ENCODE measurements at places on chromosomes 11 and 22. TPM values are rescaled to one million over a fixed set of nuclear protein-coding genes. Genes with fewer than 3 reads are reported as not detected.

GRCh38 chr11:66720223-66720898 is 8.7 kb downstream of the SPTBN2 start:
- no peaks in the 10 kb centered on the region for H3K36me3 ChIP-seq
- DNase-seq = no peak
- no peaks in the 10 kb centered on the region for H3K27me3 ChIP-seq
- H3K4me1 ChIP-seq = no peaks in the 10 kb centered on the region
- no peak overlapping the region for H3K4me3 ChIP-seq

DNA sequence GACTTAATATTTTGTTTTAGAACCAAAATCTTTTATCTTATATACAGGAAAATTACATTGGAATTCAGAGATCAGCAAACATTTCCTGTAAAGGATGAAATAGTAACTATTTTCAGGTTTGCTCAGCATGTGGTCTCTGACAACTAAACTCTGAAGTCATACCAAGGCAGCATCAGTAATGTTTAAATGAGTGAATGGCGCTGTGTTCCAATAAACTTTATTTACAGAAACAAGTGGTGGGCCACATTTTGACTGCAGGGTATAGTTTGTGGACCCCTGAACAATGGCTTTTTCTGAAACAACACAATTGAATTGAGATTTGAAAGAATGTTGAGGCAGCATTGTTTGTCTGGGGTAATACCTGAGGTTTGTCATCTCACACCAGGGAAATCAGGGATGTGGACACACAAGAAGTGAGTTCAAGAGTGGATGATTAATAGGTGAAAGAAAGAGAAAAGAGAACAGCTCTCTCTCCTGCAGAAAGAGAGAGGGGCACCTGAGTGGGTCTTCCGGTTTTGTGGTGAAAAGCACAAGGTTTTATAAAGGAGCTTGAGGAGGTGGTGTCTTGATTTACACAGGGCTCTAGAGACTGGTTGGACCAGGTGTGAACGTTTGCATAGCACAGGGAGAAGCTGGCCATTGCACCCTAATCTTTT is 113.5 kb upstream of the VPREB1 start:
- H3K4me3 ChIP-seq = no peak overlapping the region
- H3K4me1 ChIP-seq = no peaks in the 10 kb centered on the region
- no peaks in the 10 kb centered on the region for H3K36me3 ChIP-seq
- H3K27me3 ChIP-seq = peaks cover 3% of the 10 kb centered on the region
- no peak for DNase-seq

- peaks cover 97% of the 10 kb centered on the region for H3K36me3 ChIP-seq
- no peaks in the 10 kb centered on the region for H3K4me1 ChIP-seq
- no peak for DNase-seq
- no peaks in the 10 kb centered on the region for H3K27me3 ChIP-seq
Measured at GRCh38 chr22:19361501-19362103, 69.9 kb downstream of the HIRA start.

DNA sequence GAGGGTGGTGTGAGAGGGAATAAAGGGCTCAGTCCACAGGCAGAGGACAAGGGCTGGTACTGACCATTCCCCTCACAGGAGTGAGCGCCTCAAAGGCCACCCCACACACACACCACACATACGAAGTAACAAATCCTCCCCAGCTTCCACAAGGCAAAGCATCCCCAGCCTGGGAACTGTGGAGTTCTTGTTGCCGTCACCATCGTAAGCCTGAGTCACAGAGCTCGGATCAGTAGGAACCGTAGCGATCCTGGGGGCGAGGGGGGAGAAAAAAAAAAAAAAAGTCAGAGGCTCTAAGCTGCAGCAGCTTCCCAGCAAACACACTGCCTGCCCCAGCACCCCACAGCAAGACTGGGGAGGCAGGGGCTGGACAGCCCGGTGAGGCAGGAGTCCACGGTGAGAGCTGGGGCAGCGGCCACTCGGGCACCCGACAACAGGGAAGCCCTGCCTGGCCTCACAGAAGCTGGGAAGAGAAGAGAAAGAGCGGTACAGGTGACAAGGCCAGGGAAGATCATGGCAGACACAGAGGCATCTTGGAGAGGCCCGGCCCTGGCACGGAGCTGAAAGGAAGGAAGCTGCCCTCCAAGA is 11.3 kb downstream of the ARFGAP2 start:
- H3K4me3 ChIP-seq = no peak overlapping the region
- no peak overlapping the region for H3K27ac ChIP-seq
- no peaks in the 10 kb centered on the region for H3K27me3 ChIP-seq
- H3K4me1 ChIP-seq = no peaks in the 10 kb centered on the region
- DNase-seq = no peak

DNA sequence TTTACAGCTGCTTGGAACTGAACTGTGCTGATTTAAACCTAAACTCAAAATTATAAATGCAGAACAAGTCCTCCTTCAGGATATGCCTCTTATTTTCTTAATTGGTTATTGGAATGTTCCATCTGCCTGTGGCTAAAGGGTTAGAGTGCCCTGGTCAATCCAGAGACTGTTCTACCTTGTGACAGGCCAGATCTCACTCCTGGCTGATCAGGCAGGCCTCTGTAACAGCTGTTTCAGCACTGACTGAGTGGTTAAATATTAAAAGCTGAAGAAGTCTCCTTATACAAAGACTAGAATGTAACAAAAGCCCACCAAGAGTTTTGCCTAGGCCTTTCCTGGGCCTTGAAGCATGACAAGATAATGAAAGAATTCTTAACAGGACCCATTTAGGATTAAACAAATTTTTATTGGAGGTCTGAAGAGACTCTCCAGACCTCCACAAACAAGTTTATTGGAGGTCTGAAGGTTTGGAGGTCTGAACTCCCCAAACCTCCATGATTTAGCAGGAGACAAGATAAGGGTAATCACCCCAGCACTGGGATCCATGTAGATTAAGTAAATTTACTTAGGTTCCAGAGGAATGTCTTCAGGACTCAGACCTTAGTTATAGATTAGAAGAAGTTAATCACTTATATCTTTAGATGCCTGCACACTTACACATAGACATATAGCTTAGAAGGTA is 35.8 kb downstream of the TMPRSS5 start:
- no peak for DNase-seq
- no peaks in the 10 kb centered on the region for H3K36me3 ChIP-seq
- H3K4me1 ChIP-seq = no peaks in the 10 kb centered on the region
- H3K27me3 ChIP-seq = no peaks in the 10 kb centered on the region
- no peak overlapping the region for H3K27ac ChIP-seq
- H3K4me3 ChIP-seq = no peak overlapping the region

DNA sequence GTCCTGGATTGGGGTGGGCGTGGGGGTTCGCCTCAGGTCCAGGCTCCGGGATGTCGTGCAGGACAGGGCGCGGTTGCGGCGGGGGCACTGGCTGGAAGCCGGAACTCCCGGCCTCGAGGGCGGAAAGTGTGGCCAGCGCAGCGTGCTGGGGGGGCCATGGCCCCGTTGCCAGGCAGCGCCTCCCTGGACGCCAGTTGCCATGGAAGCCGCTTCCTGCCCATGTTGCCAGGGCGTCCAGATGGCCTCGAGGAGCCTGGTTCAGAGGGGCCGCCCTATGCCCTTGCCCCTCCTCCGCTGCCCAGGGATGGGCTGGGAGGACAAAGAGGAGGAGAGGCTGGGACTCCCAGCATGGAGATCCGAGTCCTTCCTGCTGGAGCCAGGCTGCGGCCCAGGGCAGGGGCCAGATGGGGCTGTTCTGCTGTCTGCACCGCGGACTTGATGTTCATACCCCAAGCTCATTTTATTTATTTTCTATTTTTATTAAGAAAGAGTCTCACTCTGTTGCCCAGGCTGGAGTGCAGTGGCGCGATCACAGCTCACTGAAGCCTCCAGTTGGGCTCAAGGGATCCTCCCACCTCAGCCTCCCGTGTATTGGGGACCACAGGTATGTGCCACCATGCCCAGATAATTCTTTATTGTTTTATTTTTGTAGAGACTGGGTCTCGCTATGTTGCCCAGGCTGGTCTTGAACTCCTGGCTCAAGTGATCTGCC is 4.6 kb upstream of the CCDC188 start:
- DNase-seq = peak; percentile 73
- no peaks in the 10 kb centered on the region for H3K36me3 ChIP-seq
- peak overlapping the region; percentile 33 for H3K4me3 ChIP-seq
- H3K27ac ChIP-seq = no peak overlapping the region
- no peaks in the 10 kb centered on the region for H3K27me3 ChIP-seq
- H3K4me1 ChIP-seq = no peaks in the 10 kb centered on the region

- H3K4me1 ChIP-seq = peaks cover 43% of the 10 kb centered on the region
- no peaks in the 10 kb centered on the region for H3K27me3 ChIP-seq
- peak overlapping the region; percentile 93 for H3K27ac ChIP-seq
- H3K4me3 ChIP-seq = peak overlapping the region; percentile 68
- H3K36me3 ChIP-seq = no peaks in the 10 kb centered on the region
Measured at GRCh38 chr11:6655020-6655789, 404 bp downstream of the DCHS1 start.

DNA sequence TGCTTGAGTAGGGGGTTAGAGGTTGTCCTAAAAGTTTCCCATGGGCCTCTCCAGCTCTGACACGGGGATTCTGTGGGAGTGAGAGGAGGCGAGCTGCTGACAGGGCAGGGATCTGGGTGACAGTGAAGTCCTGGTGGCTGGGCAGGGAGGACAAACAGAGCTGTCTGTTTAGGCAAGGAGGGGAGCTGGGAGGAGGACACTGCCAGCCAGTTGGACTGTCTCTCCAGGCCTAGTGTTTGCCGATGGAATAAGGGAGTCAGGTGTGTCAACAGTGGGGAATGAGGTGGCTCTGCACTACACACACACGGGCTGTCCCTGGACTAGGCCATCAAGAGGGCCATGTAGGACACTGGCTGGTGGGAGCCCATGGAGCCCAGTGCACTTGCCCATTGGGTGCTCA is 20.6 kb upstream of the SYT7 start:
- no peak for DNase-seq
- H3K4me1 ChIP-seq = peaks cover 10% of the 10 kb centered on the region
- H3K4me3 ChIP-seq = no peak overlapping the region
- no peak overlapping the region for H3K27ac ChIP-seq

GRCh38 chr11:5575152-5575551 is 5.5 kb upstream of the OR52B6 start:
- no peaks in the 10 kb centered on the region for H3K4me1 ChIP-seq
- DNase-seq = no peak
- no peaks in the 10 kb centered on the region for H3K36me3 ChIP-seq
- H3K27ac ChIP-seq = no peak overlapping the region

DNA sequence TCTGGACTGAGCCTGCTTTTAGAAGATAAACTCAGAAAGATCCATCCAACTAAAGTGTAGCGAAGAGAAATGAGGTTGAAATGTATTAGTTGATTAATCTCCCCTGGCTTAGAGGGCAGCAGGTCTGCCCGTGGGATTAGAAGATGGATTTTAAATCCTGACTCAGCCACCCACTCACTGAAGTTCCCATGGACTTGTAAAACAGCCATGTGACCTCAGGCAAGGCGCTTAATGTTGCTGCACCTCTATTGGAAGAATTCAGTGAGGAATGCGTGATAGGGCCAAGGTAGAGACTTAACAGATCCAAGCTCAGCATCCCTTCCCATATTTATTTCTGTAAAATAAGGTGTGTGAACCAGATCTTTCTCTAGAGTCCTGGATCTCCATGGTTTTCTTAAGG is 45.1 kb upstream of the ELF5 start:
- no peaks in the 10 kb centered on the region for H3K36me3 ChIP-seq
- no peak overlapping the region for H3K4me3 ChIP-seq
- no peaks in the 10 kb centered on the region for H3K4me1 ChIP-seq
- H3K27ac ChIP-seq = no peak overlapping the region
- H3K27me3 ChIP-seq = peaks cover 4% of the 10 kb centered on the region
- no peak for DNase-seq

DNA sequence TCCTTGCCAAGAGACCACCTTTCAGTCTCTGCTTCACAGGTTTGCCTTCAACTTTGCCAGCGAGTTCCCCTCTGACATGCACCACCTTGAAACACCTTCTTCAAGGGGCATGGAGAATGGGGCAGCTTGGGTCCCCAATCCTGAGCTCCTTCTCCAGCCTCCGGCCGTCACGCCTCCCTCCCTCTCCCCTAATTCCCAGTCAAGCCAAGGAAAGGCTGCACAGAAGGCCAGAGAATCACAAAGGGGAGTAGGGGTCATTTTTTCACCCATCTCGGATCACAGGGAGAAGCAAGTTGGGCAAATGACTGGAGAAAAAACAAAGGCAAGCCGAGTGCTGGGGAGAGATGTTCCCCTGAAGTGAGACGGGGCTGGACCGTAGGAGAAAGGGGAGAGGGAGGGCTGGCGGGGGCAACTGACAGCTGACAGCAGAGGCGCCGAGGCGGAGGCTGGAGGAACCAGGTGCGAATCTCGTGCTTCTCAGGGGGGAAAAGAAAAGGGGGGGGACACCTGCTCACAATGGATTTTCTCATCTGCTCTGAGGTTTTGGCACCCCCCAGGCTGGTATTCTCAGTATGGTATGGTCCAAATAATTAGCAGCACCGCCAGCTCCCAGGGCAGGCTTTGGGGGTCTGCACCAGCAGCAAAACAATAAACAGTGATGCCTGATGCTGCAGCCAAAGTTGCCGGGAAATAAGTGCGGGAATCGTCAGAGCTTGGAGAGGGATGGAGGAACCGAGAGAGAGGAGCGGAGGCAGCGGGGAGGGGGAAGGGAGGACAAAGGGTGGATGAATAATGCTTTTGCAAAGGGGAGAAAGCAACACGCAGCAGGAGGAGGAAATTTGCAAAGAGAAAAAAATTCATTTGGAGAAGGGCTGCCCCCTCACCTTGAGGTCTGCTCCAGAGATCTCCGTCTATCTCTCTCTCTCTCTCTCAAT is 644 bp downstream of the YPEL4 start:
- H3K4me1 ChIP-seq = peaks cover 56% of the 10 kb centered on the region
- no peak overlapping the region for H3K27ac ChIP-seq
- peaks cover 34% of the 10 kb centered on the region for H3K27me3 ChIP-seq
- no peaks in the 10 kb centered on the region for H3K36me3 ChIP-seq
- H3K4me3 ChIP-seq = peak overlapping the region; percentile 53
- DNase-seq = no peak

DNA sequence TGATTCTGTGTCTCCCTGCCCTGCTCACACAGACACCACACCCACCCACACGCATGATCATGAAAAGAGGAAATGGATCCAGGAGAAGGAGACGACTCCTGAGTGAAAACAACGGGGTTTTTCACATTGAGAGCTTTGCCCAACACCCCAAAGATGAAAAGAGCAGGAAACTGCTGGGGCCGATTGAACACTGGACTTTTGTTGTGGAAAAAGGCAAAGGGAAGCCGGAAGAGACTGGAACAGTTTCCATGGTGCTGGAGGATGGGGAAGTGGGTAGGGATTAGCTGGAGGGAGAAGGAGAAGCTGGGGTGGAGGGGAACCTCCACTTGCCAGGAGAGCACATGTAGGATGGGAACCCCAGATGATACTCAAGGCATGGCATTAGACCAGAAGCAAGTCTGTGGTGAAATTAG is 5.2 kb upstream of the SLC43A3 start:
- H3K4me1 ChIP-seq = peaks cover 64% of the 10 kb centered on the region
- H3K27me3 ChIP-seq = no peaks in the 10 kb centered on the region
- no peak for DNase-seq
- no peak overlapping the region for H3K27ac ChIP-seq
- no peaks in the 10 kb centered on the region for H3K36me3 ChIP-seq

C11orf97 gene
- polyA plus RNA-seq = not detected

MS4A12 gene
- polyA plus RNA-seq = not detected

OMP gene
- polyA plus RNA-seq = not detected

OPCML gene
- 0.04 TPM for polyA plus RNA-seq

CDC42BPG gene
- 0.15 TPM for polyA plus RNA-seq

LRRC56 gene
- 0.30 TPM for polyA plus RNA-seq

DESI1 gene
- polyA plus RNA-seq = 39.8 TPM

TRMT2A gene
- 30.1 TPM for polyA plus RNA-seq

CDKN1C gene
- polyA plus RNA-seq = 42.5 TPM
